HepG2 (cell line): ENCODE measurements at places on chromosomes 12 and 14.
A peak's percentile ranks its signal among the peaks of the same experiment; 100 is the strongest.

DNA sequence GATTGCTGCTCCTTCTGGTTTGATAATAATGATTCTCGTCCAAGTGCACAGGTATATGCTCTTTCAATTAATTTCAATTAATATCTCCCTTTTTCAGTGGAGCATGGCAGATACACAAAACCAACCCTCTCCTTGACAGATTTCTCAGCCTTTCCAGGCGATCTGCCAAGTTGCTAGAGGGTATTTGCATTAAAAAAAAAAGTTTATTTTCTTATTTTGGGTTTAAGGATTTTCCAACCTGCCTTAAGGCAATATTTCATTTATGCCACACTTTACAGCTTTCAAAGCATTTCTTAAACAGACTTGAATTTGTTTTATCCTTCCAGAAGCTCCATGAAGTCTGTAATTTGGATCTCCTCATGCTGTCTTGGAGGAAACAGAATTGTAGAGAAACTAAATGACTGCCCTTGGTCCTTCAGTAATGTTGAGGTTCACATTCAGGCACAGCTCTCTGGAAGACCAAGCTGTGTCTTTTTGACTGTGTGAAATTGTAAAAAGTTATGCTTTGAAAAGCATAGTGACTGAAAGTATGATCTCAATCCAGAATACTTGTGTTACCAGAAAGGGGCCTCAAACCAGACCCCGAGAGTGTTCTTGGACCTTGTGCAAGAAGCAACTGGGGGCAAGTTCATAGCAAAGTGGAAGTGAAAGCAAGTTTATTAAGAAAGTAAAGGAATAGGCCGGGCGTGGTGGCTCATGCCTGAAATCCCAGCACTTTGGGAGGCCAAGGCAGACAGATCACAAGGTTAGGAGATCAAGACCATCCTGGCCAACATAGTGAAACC, 2.3 kb downstream of the DGLUCY start:
- DNase-seq = no peak

- no peak for DNase-seq
Observed at GRCh38 chr12:31321897-31322228, 4.1 kb downstream of the SINHCAF start.

- DNase-seq = no peak
Observed at GRCh38 chr12:112762753-112763152, 28.8 kb upstream of the RPH3A start.

GRCh38 chr14:76546426-76547221, 170.7 kb downstream of the ESRRB start:
- DNase-seq = peak; percentile 25

- no peak for DNase-seq
Observed at GRCh38 chr12:52054833-52055730, 3.8 kb downstream of the NR4A1 start.

DNA sequence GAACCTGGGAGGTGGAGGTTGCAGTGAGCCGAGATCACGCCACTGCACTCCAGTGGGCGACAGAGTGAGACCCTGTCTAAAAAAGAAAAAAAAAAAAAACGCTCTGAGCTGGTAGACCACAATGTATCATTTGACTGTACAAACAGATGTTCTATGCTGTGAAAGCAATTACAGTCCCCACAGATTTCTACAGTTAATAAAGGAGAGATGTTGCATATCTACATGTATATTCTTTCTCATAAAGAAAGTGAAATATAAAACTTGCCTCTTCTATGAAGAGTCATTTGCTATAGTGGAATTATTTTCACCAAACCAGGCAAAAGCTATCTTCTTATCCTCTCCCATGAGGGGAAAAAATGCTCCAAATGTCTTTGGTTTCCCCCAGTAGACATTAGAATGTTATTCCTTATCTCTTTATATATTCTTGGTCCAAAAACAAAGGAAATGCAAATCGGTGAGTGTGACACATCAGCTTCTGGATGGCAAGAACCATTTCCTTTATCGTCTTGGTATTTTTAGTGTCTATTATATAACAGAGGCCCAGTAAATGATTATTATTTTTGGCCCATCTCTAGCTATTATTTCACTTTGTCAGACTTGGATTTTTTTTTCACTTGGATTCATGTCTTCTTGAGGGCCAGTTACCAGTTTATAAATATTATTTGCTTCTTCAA, 230.4 kb downstream of the SSPN start:
- DNase-seq = no peak

DNA sequence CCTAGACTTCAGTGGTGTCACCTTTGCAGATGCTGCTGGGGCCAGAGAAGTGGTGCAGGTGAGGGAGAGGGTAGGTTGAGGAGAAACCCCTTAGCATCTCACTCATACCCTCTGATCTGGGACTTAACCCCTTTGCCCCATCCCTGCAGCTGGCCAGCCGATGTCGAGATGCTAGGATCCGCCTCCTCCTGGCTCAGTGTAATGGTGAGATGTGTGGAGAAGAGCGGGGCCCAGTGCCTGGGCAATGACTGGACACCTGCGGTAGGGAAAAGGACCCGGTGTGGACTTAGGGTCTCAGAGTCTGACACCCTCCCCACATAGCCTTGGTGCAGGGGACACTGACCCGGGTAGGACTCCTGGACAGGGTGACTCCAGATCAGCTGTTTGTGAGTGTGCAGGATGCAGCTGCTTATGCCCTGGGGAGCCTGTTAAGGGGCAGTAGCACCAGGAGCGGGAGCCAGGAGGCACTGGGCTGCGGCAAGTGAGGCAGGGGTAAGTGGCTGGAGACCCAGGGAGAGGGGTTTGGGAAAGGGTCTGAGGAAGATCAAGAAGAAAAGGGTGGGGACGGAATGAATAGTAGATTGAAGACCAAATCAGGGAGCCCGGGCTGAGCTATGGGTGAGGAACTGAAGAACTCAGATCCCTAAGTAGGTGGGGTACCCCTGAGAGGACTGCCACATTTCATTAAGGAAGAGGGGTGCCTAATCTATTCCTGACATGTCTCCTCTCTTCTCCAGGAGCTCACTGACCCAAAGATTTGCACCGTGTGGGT, 7.6 kb downstream of the B4GALNT1 start:
- DNase-seq = no peak

DNA sequence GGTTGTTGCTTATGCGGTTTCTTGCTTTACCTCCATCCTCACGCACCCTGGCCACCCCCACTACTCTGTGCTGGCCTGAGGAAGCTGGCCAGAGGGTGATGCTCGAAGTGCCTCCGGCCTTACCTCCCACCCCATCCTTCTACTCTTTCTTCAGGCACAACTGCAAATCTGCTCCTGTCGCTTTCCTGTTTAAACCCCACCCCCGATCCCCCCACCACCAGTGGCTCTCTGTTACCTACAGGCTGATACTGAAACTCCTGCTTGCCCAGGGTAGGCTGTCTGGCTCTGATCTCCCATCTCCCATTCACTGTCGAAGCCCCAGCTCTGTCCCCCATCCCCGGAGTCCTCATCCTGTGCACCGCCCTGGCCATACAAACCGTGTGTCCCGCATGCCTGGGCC, 111.5 kb downstream of the PRMT8 start:
- DNase-seq = no peak

DNA sequence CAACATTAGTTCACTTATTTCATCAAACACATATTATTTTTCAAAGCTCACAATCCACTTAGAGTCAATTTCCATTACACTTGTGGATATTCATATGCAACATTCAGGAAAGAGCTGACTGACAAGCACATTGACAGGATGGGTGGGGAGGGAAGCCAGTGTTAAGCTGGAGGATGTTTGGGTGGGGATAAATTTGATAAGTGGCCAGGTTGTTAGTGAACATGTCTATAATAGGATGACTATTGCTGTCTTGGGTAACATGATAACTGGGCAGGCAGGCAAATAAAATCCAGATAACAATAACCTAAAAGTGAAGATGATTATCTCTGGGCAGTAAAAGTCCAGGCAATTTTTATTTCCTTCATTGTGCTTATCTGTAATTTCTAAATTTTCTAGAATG, 73.8 kb upstream of the OSBPL8 start:
- DNase-seq = no peak
